ENCODE measurements at places on chromosomes 13 and 19.

GRCh38 chr19:54252243-54252642 is 4.8 kb downstream of the LILRB5 start:
- no peak for DNase-seq

- DNase-seq, result no peak
These were observed 137.5 kb downstream of the CRYL1 start for GRCh38 chr13:20388184-20388583.

GRCh38 chr13:20721454-20722357 is 18.2 kb downstream of the IL17D start:
- DNase-seq, result peak; percentile 11

DNA sequence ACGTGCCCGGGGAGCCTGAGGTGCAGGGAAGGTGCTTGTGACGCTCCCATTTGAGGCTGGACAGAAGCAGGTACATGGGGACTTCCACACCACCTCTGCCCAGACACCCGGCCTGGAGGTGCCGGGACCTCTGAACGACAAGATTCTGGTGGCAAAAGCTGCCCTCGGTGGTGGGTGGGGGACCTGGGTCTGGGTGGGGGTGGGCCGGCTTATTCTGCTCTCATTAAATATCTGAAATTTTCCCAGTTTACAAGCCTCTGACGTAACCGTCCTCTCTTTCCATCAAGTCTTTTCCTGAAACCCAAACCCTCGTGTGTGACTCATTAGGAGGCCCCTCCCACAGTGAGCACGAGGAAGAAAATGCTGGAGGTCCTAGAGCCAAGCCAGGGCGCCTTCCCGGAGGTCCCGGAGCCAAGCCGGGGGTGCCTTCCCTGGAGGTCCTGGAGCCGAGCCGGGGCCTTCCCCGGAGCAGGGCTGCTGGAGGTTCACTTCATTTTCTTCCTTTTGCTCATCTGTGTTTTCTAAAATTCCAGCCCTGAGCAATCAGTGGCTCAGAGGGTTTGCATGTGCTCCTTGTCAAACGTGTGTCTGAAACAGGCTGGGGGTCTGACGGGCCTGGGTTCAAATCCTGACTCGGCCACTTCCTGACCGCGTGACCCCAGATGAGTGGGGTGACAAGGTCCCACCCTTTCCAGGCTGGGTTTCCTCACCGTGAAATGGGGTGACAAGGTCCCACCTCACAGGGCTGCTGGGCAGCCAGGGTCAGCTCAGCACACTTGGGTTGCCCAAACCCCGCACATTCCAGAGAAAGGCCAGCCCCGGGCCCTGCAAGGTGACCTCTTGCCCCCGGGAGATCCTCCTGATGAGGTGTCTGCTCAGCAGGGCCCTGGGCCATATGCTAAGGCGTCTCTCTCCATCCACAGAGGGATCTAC is 10.0 kb downstream of the CFD start:
- no peak for DNase-seq

DNA sequence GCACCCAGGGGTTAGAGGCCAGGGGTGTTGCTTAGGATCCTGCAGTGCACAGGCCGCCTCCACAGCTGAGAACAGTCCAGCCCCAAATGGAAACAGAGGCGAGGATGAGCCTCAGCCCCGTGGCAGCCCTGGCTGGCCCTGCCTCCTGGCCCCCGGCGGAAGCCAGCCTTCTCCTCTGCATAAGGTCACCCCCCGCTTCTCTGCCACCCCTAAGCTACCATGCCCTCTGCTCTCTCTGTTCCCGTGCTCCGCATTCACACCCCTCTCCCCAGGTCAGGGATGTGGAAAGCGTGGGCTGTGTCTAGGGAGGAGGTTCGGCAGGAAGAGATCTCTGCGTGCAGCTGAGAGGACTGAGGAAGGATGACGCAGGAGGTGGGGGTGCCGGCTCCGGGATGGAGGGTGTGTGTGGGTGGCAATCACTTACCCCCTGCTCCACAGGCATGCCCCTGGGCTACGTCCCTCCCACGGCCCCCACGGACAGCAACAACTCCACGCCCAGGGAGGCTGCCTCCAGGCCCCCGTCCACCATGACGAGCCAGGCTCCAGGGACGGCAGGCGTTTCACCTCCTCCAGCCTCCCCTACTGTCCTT is 6.0 kb downstream of the SSC5D start:
- DNase-seq, result no peak

DNA sequence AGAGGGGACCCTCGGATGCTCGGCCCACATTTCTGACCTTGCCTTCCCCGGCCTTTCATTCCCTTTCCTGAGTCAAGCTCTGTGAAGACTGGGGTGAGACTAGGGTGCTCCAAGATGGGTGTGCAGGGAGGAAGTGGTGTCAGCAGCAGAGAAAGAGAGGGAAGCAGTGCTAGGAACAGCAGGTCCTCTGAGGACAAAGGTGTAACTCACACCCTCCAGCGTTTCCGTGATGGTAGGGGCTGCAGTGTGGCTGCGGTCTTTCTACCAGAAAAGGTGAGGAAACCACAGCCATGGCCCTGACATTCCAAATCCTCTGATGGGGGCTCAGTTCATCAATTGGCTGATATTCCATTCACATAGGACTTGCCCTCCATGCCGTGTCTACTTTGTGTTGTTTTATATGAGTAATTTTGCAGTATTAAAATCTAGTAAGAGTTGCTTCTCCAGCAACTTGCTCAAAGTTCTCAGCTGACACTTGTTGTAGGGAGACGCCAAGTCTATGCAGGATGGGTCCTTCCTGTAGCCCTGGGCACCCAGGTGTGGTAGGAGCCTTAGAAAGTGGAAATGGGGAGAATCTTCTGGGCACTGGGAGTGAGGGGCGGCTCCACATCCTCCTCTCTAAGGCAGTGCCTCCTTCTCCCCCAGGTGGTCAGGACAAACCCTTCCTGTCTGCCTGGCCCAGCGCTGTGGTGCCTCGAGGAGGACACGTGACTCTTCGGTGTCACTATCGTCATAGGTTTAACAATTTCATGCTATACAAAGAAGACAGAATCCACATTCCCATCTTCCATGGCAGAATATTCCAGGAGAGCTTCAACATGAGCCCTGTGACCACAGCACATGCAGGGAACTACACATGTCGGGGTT is 1.6 kb downstream of the KIR3DL1 start:
- no peak for DNase-seq

GRCh38 chr19:49524812-49525455 is 2.9 kb upstream of the RCN3 start:
- DNase-seq, result no peak

GRCh38 chr19:49555600-49556411 is 24.6 kb downstream of the NOSIP start:
- DNase-seq, result peak; percentile 76

DNA sequence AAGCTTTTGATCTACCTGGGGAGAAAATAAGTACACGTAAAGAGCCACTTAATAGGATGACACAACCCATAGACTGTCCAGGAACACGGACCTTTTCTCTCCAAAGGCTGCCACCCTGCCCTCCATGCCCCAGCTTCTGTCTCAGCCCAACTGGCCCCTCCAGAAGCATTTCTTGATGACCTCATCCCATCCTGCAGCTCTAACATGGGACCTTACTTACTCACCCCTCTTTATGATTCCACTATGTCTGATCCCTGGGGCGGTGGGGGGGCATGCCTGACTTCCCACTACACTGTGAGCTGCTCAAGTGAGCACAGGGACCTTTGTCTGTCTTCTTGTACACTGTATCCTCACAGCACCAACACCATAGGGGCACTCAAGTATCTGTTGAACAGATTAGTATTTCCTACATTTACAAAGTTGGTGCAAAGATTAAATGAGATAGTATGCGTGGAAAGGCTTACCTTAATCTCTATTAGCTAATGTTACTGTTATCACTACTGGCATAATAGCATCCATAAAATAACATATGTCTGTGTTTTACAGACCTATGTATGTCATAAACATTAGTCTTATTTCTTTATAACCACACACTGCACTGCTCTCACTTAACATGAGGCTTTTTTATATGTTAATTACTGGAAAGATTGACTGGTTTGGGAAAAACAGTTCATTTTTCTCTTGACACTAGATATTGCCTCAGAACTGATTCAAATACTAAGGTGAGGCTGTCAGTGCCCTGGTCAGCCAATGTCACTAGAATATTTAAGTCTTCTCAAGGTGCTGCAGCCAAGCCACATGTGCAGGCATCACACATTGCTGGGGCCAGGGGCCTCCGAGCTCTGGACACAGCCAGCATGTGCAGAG is 100.9 kb downstream of the FOXO1 start:
- DNase-seq, result no peak

- no peak for DNase-seq
These were observed 70.0 kb downstream of the MZT1 start for GRCh38 chr13:72657379-72657778.

DNA sequence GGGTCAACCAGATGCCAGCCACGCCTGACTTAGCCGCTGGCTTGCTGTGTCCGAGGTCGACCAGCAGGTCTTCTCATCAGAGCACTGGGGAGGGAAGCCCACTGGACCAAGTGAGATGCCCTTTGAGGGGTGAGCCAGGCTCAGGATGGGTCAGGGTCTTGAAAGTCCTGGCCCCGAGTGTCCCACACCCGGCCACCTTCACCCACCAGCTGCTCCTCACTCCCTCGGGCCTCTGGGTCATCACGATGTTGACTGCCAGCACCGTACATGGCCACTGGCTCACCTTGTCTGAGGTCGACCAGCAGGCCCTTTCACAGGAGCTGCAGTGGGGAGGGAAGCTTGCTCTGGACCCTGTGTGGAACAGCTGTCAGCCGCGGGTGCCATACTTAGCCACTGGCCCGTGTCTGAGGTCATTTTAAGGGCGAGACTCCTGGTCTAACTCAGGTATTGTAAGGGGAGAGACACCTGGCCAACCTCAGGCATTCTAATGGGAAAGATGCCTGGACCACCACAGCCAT is 1361.3 kb downstream of the UQCRFS1 start:
- DNase-seq, result no peak

DNA sequence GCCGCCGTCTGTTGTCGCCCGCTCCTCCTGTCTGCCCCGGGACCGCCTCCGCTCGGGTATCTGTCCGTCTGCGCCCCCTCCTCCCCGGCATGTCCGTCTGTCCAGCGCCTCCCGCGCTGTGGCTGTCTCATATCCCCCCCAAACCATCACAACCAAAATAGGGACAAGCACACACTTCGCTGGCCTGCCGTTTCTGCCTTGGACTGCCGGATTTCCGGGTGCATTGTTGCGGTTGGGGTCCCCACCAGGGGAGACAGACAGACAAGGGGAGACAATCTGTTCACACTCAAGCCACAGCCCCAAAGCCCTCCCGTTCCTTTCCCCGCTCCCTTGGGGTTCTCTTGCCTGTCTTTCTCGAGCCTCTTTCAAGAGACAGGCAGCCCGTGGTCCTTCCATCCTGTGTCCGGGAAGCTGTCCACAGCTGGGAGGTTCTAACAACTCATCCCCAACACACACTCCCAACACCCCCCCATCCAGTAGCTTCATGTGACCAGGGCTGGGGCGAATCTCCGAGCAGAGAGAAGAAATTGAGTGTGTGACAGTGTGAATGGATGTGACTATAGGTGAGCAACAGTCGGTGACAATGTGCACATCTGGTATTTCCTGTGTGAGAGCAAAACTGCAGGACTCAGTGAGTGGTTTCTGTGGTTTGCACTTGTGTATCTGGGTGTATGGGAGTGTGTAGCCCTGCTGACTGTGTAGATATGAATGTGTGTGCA is 16.5 kb upstream of the FOSB start:
- DNase-seq, result peak; percentile 50

Measured in T-cell (primary cell).